CD4-positive, CD25-positive, alpha-beta regulatory T cell (primary cell): ENCODE measurements at places on chromosomes 12 and 14. TPM values are rescaled to one million over a fixed set of nuclear protein-coding genes. Genes with fewer than 3 reads are reported as not detected.

GRCh38 chr12:41981758-41982157 is 162.9 kb downstream of the GXYLT1 start:
- peaks cover 4% of the 10 kb centered on the region for H3K27me3 ChIP-seq
- H3K4me3 ChIP-seq, result no peak overlapping the region
- no peak overlapping the region for H3K27ac ChIP-seq

- no peak overlapping the region for H3K27ac ChIP-seq
- H3K27me3 ChIP-seq, result no peaks in the 10 kb centered on the region
- no peaks in the 10 kb centered on the region for H3K36me3 ChIP-seq
- no peak overlapping the region for H3K4me3 ChIP-seq
- DNase-seq, result no peak
- no peaks in the 10 kb centered on the region for H3K4me1 ChIP-seq
Observed at GRCh38 chr12:62832558-62832957, 102.4 kb downstream of the PPM1H start.

Gene C12orf60
- 0.54 TPM for total RNA-seq

Gene KRT8
- total RNA-seq, result not detected

Gene MMP17
- not detected for total RNA-seq

Gene RASAL1
- total RNA-seq, result not detected
